Smooth muscle cell of bladder (primary cell): ENCODE measurements at places on chromosomes 3 and 15. TPM values are rescaled to one million over a fixed set of nuclear protein-coding genes. Genes with fewer than 3 reads are reported as not detected.

ONECUT1 gene
- total RNA-seq, result 0.09 and 0.14 TPM in 2 replicates

SLC15A2 gene
- 0.14 and 0.37 TPM in 2 replicates for total RNA-seq

ALDH1A2 gene
- 0.55 and 1.7 TPM in 2 replicates for total RNA-seq

SAXO2 gene
- 0.65 and 3.1 TPM in 2 replicates for total RNA-seq

NAALADL2 gene
- total RNA-seq, result 12.9 and 13.7 TPM in 2 replicates

IL17RD gene
- total RNA-seq, result 1.1 and 2.0 TPM in 2 replicates

CHRFAM7A gene
- 0.14 TPM in 1 of 2 replicates, not detected in the other for total RNA-seq

ANKUB1 gene
- total RNA-seq, result not detected in 2 replicates

NR2F2 gene
- 4.3 and 4.5 TPM in 2 replicates for total RNA-seq

STXBP5L gene
- total RNA-seq, result under 0.01 TPM in 1 of 2 replicates, not detected in the other

SPINK8 gene
- not detected in 2 replicates for total RNA-seq

RGMA gene
- 0.28 and 0.46 TPM in 2 replicates for total RNA-seq

SEC22C gene
- total RNA-seq, result 44.1 and 51.1 TPM in 2 replicates

FBXO40 gene
- not detected in 2 replicates for total RNA-seq

ISL2 gene
- 0.37 and 0.71 TPM in 2 replicates for total RNA-seq

AADACL2 gene
- total RNA-seq, result not detected in 2 replicates

LRRC31 gene
- total RNA-seq, result not detected in 2 replicates

MUC13 gene
- total RNA-seq, result 0.14 and 0.18 TPM in 2 replicates

MESP2 gene
- total RNA-seq, result 0.37 and 0.57 TPM in 2 replicates

ASB14 gene
- under 0.01 TPM in 1 of 2 replicates, not detected in the other for total RNA-seq

ARGFX gene
- total RNA-seq, result not detected in 2 replicates

WDR93 gene
- under 0.01 and 0.14 TPM in 2 replicates for total RNA-seq

SERPINI2 gene
- not detected in 2 replicates for total RNA-seq

INTS14 gene
- 23.5 and 31.2 TPM in 2 replicates for total RNA-seq

TTLL13 gene
- total RNA-seq, result 0.09 and 0.14 TPM in 2 replicates

ACVR2B gene
- total RNA-seq, result 1.6 and 2.2 TPM in 2 replicates

TBL1XR1 gene
- total RNA-seq, result 253 and 387 TPM in 2 replicates

RTP1 gene
- not detected in 2 replicates for total RNA-seq

RLBP1 gene
- total RNA-seq, result not detected in 2 replicates

C3orf20 gene
- total RNA-seq, result under 0.01 and 0.09 TPM in 2 replicates

C3orf18 gene
- 9.4 and 16.0 TPM in 2 replicates for total RNA-seq

TRAT1 gene
- total RNA-seq, result not detected in 2 replicates

ISLR2 gene
- total RNA-seq, result under 0.01 and 0.28 TPM in 2 replicates

LIPC gene
- 1.3 and 2.1 TPM in 2 replicates for total RNA-seq

ALAS1 gene
- total RNA-seq, result 38.2 and 44.9 TPM in 2 replicates

ACTC1 gene
- not detected in 2 replicates for total RNA-seq

MYO1E gene
- total RNA-seq, result 45.7 and 85.1 TPM in 2 replicates

MEX3B gene
- 2.3 and 6.1 TPM in 2 replicates for total RNA-seq

DPPA4 gene
- total RNA-seq, result not detected in 2 replicates

PLSCR2 gene
- not detected in 2 replicates for total RNA-seq

KLHL40 gene
- not detected in 2 replicates for total RNA-seq

SNX1 gene
- 35.0 and 42.7 TPM in 2 replicates for total RNA-seq

SLC28A2 gene
- total RNA-seq, result under 0.01 TPM in 1 of 2 replicates, not detected in the other

GLDN gene
- 26.8 and 75.1 TPM in 2 replicates for total RNA-seq

STAB1 gene
- 0.57 and 4.5 TPM in 2 replicates for total RNA-seq

IGSF11 gene
- 0.09 and 0.14 TPM in 2 replicates for total RNA-seq

IL5RA gene
- not detected in 2 replicates for total RNA-seq

PPIP5K1 gene
- 8.7 and 14.7 TPM in 2 replicates for total RNA-seq

OR4F15 gene
- not detected in 2 replicates for total RNA-seq
